ENCODE measurements at places on chromosomes 16 and 17.

- no peak for DNase-seq
Measured at GRCh38 chr16:56941092-56941491, 9.2 kb downstream of the HERPUD1 start.

DNA sequence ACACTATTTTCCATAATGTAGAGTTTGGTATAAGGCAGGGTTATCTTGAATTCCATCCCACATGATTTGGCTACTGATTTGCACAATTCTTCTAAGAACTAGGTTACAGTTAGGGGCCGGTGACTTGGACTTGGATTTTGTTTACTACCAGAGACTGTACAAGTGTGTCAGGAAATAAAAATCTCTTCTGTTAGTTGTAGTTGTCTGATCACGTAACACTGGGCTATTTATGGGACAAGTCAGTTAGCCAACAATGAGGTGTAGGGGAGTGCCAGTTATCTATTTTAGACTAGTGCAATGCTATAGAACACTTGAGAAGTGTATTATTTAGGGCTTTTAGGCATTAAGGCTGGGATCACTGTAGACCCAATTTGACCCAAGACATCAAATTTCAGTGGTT is 39.7 kb upstream of the GHDC start:
- no peak for DNase-seq

- peak; percentile 41 for DNase-seq
Measured at GRCh38 chr17:2844416-2844815, 48.2 kb downstream of the RAP1GAP2 start.

DNA sequence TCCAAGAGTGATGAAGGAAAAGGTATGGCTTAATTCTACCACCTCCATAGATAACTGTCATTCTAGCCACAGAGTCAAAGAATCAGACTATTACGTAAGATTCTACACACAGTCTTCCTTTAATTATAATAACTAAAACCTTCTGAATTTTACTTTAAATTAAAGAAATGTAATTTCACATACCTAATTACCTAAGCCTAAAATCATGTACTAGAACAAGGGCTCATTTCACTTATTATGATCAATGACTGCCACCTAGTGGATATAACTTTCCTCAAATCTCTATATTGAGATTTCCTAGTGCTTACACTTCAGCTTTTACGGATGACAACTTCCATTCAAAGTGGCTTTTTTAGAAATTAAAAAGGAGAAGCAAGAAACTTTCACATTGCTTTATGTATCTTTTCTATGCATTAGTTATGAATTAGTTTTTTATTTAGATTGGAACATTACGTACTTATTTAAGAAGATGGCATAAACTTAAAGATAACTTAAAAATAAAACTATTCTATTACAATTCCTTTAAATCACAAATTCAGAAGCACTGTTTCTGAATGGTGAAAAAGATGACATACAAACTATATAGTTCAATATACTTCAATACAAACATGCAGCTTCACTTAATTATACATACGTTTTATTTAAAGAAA is 18.2 kb upstream of the ABCA10 start:
- DNase-seq: peak; percentile 14

GRCh38 chr16:9437115-9437514 is 345.7 kb downstream of the HAPSTR1 start:
- DNase-seq: no peak

Data from NCI-H510A (cell line).